ENCODE measurements at places on chromosomes 2 and 18.
A peak's percentile ranks its signal among the peaks of the same experiment; 100 is the strongest.

GRCh38 chr2:212990697-212991096, 160.7 kb downstream of the IKZF2 start:
- no peaks in the 10 kb centered on the region for H3K27me3 ChIP-seq
- no peak overlapping the region for H3K4me3 ChIP-seq
- no peak overlapping the region for H3K27ac ChIP-seq
- no peaks in the 10 kb centered on the region for H3K4me1 ChIP-seq
- DNase-seq, result no peak
- no peaks in the 10 kb centered on the region for H3K36me3 ChIP-seq

GRCh38 chr2:74535440-74535965, 5.8 kb downstream of the HTRA2 start:
- H3K4me1 ChIP-seq, result peaks cover 4% of the 10 kb centered on the region
- no peak overlapping the region for H3K27ac ChIP-seq
- H3K36me3 ChIP-seq, result peaks cover 15% of the 10 kb centered on the region
- H3K27me3 ChIP-seq, result no peaks in the 10 kb centered on the region
- no peak for DNase-seq
- H3K4me3 ChIP-seq, result no peak overlapping the region

DNA sequence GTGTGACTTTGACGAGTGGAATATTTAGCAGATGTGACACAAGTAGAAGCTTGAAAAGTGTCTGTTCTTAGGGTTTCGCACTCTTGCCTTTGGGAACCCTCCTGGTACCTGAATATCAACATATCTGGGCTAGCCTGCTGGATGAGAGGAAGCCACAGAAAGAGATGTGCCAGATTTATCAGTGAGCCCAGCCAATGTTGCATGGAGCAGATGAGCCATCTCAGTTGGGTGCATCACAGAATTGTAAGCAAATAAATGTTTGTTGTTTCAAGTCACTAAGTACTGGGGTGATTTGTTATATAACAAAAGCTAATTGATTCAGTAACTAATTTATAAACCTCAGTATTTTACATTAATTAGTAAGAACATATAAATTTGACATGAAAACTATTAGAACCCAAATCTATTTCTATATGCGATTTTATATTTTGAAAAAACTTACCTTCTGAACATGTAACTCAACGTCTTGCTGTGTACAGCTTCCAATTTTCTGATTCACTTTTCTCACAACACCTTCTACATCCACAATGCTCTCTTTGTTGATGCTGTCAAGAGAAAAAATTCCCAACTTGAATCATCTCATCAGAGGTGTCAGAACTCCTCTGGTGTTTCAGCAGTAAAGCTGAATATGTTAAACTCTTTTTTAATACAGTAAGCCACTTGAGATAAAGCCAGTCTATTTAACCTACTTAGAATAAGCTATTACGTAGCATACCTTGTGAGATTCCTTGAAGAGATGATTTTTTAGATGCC, 42.3 kb downstream of the DARS1 start:
- H3K36me3 ChIP-seq, result peaks cover 10% of the 10 kb centered on the region
- H3K4me1 ChIP-seq, result no peaks in the 10 kb centered on the region
- no peak overlapping the region for H3K4me3 ChIP-seq
- H3K27ac ChIP-seq, result no peak overlapping the region
- H3K27me3 ChIP-seq, result no peaks in the 10 kb centered on the region

DNA sequence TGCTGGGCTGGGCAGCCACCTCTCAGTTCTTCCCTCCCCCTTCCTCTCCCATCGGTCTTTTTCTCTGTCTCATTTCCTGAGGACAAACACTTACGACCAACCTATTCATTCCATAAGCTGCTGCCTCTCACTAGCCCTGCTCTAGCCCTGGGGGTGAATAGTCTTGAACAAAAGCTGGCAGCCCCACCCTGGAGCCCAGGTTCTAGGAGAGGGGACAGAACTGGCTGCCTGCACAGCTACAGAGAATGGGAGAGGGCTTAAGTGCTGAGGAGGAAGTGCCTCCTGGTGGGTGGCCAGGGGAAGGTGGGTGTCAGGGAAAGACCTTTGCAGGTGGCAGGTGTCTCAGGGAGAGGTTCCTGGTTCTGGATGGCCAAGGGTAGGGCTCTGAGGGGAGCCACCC, 22.8 kb downstream of the ANO7 start:
- H3K36me3 ChIP-seq, result no peaks in the 10 kb centered on the region
- no peaks in the 10 kb centered on the region for H3K4me1 ChIP-seq
- no peak overlapping the region for H3K27ac ChIP-seq
- no peak for DNase-seq
- H3K4me3 ChIP-seq, result no peak overlapping the region

DNA sequence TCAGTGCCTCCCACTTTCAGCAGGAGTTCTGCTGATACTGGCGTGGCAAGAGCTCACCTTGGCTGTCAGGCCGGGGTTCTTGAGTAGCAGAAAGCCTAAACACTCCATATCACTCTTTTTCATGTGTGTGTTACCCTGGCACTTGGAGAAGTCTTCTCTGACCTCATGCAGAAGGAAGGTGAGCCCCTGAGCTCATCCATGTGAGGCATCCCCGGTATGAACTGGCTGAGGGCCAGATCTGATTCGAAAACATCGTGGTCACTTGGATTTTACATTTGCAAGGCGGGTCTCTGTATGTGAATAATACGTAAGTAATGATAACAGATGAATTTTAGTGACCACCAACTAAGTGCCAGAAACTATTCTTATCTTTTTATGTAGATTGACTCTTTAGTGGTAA, 93.6 kb downstream of the RAPGEF4 start:
- H3K27ac ChIP-seq, result no peak overlapping the region
- H3K27me3 ChIP-seq, result no peaks in the 10 kb centered on the region
- H3K36me3 ChIP-seq, result no peaks in the 10 kb centered on the region
- no peaks in the 10 kb centered on the region for H3K4me1 ChIP-seq
- no peak overlapping the region for H3K4me3 ChIP-seq
- DNase-seq, result no peak

DNA sequence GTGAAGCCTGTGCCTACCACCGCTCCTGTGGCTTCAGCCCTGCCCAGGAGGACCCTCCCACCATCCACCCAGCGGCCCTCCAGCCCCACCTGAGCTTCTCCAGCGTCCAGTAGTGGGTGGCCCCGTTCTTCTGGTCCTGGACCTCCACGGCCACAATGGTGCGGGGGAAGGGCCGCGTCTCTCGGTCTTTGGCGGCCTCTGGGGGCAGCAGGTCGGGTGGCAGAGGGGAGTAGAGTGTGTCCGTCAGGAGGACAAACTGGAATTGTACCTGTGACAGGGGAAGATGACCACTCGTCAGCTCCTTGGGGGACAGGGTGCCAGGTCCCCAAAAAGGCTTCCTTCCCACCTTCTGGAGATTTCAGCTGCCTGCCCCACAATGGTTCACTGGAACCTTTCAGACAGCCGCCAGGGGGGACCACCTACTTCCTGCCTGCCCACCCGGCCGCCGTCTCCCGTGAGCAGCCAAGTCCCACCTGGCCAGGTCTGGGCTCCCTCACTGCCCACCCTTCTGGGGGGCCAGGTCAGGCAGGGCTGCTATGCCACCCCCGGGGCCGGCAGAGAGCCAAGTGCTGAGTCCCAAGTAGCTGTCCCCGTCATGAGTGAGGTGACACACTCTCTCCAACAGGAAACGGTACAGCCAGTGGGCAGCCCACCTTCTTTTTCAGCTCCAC, 59.3 kb downstream of the KIF1A start:
- H3K27ac ChIP-seq, result no peak overlapping the region
- no peaks in the 10 kb centered on the region for H3K4me1 ChIP-seq
- DNase-seq, result no peak
- peaks cover 63% of the 10 kb centered on the region for H3K36me3 ChIP-seq
- no peak overlapping the region for H3K4me3 ChIP-seq

GRCh38 chr18:22639026-22639463, 221.3 kb upstream of the CTAGE1 start:
- no peak for DNase-seq
- no peak overlapping the region for H3K27ac ChIP-seq
- H3K4me3 ChIP-seq, result no peak overlapping the region
- no peaks in the 10 kb centered on the region for H3K27me3 ChIP-seq
- no peaks in the 10 kb centered on the region for H3K36me3 ChIP-seq

DNA sequence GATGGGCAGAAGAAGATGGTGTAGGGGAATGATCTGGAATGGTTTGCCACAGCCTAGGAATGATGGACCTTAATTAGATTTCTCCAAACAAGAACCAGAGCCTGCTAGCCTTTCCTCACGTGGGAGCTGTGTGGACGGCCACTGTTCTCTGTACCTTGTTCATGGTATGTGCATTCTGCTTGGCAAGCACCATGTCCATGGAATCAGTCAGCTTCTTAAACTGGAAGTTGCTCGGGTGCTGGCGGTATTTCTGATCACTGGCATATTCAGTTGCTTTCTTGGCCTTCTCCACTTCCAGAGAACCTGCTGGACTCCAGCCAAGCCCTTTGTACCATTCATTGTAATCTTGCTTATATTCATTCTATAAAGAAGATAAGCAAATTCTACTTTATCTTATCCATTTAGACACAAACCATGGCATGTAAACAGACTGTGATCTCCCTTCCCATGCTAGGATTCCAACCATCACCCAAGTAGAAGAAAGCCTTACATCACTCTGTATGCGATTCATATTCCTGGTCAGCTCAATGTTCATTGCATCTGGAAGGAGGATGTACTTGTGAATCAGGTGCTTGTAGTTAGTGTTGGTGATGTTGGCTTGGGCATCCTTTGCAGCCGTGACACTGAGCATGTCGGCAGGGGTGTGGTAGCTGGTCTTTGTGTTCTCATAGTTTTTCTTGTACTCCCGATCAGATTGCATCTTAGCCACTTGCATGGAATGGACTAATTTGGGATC, 78.4 kb downstream of the NEB start:
- no peak overlapping the region for H3K4me3 ChIP-seq
- H3K36me3 ChIP-seq, result no peaks in the 10 kb centered on the region
- H3K27ac ChIP-seq, result no peak overlapping the region
- no peaks in the 10 kb centered on the region for H3K27me3 ChIP-seq

- DNase-seq, result no peak
- H3K27ac ChIP-seq, result peak overlapping the region; percentile 85
- no peaks in the 10 kb centered on the region for H3K27me3 ChIP-seq
- no peaks in the 10 kb centered on the region for H3K36me3 ChIP-seq
These were observed 498 bp downstream of the ITGAV start for GRCh38 chr2:186590350-186590758.

DNA sequence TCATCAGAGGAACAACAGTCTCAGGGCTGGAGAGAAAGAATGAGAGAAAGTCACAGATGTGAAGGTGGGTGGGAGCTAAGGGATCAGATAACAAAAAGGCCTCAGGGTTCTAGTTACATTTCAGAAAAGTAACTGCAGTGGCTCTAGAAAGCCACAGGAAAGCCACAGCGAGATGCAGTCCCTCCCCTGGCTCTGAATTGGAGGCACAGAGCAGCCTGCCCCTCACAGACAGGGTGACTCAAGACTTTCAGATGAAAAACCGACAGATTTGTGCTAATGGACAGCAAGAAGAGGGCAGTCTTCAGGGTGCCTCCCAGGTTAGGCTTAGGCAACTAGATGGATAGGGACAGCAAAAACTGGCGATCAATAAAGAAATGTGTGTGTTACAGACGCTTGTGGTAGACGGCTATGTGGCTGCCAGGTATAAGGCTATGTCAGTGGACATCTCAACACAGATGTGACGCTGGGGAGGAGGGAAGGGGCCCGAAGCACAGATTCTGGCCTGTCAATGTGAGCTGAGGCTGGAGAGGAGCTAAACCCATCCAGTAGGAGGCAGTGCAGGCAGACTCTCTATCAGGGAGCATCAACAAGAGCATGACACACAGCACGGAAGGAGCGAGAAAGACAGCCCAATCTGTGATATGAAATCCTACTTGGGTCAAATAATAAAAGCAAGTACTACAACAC, 26.2 kb downstream of the UNC50 start:
- peaks cover 3% of the 10 kb centered on the region for H3K27me3 ChIP-seq
- H3K36me3 ChIP-seq, result no peaks in the 10 kb centered on the region

GRCh38 chr2:186098821-186099220, 360.2 kb downstream of the FSIP2 start:
- no peaks in the 10 kb centered on the region for H3K27me3 ChIP-seq
- H3K4me1 ChIP-seq, result peaks cover 18% of the 10 kb centered on the region
- no peak overlapping the region for H3K4me3 ChIP-seq
- no peak overlapping the region for H3K27ac ChIP-seq
- no peaks in the 10 kb centered on the region for H3K36me3 ChIP-seq

DNA sequence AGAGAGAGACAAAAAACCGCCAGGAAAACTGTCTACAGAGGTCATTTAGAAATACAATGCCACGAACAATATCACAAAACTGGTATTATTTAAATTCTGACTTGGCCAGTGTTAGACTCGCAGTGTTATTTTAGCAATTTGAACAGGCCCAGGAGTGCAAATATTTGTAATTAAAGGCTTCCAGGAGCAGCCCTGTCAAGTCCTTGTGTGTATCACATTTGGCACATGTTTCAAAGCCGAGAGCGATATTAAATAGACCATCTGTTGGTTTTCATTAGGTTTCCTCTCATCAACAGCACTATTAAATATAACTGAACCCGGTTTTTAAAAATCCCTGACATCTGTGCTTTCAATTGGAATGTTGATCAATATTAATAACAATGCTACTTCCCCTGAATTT, 656.9 kb downstream of the TSN start:
- no peak overlapping the region for H3K27ac ChIP-seq
- no peaks in the 10 kb centered on the region for H3K4me1 ChIP-seq
- no peak overlapping the region for H3K4me3 ChIP-seq
- DNase-seq, result no peak

DNA sequence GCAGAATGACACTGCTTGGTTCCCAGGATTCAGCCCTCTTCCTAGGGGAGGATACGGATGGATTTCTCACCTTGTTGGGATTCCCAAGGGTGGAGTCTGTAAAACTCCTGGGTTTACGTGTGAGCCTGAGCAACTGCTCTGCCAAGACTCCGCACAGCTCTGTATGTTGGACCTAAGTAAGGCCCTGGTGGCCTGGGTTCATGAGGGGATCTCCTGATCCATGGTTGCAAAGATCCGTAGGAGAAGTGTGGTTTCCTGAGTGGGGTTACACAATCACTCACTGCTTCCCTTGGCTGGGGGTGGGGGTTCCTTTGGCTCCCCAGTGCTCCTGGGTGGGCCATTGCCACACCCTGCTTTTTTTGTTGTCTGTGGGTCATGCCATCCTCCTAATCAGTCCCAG, 37.7 kb downstream of the ANKRD12 start:
- H3K4me3 ChIP-seq, result no peak overlapping the region
- H3K27ac ChIP-seq, result no peak overlapping the region

DNA sequence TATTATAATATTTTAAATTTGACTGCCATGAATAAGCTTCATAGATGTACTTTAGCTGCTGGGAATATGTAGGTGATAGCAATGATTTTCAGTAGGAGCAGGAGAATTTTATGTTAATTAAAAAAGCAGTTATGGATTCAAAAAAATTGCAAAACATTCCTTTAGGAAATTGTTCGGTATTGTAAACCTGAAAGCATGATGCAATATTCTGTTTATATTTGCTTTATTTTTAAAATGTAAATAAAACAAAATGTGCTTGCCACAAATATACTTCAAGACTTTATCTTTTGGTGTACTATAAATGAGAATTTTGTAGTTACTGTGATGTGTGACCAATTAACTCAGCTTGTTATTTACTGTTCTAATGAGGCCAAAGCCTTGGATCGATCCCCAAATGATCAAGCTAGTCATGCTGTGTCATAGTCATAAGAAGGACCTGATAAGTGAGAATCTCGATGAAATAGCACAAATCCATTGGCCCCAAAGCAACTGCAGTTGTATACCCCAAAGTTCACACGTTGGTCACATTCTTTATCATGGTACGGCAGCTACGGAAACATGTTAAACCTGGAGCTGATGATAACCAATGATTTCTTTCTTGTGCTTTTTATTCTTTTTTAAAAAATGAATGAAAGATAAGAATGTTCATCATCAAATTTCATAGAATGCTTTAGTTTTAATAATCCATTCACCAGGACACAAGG, 23.6 kb upstream of the ATIC start:
- DNase-seq, result no peak
- no peaks in the 10 kb centered on the region for H3K4me1 ChIP-seq
- no peaks in the 10 kb centered on the region for H3K36me3 ChIP-seq

- peaks cover 49% of the 10 kb centered on the region for H3K27me3 ChIP-seq
- no peaks in the 10 kb centered on the region for H3K36me3 ChIP-seq
- no peak for DNase-seq
- H3K27ac ChIP-seq, result no peak overlapping the region
These were observed 51.9 kb downstream of the SLC4A1AP start for GRCh38 chr2:27715318-27716210.

All from neuronal stem cell (in vitro differentiated cells).